NB4 (cell line): ENCODE measurements at places on chromosomes 12 and 14.

DNA sequence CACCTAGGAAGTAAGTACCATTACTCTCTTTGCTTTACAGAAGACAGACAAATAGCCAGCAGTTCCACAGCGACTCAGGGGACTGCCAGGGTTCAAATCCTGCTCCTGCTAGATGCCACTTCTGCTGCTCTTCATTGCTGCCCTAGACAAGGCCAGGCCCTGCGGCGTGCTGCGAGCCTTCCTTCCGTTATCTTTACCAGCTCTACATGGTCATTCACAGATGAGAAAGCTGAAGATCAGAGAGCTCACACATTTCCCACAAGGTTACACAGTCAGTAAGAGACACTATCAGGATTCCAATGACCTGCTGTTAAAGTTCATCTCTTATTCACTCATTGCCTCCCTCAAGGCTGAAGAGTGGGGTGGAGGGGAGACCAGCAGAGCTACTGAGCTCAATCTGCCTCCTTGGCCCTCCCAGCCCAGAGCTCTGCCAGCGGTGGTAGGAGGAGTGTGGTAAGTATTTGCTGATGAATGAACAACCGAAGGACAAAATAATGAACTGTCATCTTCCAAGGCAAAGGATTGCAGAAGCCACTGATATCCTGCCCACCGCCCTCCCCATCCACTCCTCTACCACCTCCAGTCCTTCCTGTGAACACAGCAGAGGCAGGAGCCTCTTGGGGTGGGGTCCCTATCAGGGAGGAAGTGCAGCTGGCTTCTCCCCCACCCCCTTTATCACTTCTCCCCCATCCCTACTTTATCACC is 14.6 kb upstream of the HDAC7 start:
- no peak for DNase-seq

DNA sequence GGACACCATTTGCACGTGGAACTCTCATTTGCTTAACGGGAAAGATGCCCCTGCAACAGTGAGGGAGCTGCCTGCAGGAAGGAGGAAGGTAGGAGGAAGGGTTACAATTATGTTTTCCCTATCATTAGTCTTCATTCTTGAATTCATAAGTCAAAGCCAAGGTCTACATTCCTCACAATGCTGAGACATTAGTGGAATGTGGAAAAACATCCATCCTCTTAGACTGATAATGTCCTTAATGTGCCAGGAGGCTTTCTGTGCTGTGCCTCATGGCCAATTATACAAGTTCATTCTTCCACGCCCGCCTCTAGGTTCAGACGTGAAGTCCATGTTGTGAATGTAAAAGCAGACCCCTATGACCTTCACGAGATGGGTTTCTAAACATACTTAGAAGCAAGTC is 1212.4 kb upstream of the TMEM132C start:
- no peak for DNase-seq

GRCh38 chr12:52876372-52876771 is 27.6 kb upstream of the KRT78 start:
- DNase-seq = no peak

DNA sequence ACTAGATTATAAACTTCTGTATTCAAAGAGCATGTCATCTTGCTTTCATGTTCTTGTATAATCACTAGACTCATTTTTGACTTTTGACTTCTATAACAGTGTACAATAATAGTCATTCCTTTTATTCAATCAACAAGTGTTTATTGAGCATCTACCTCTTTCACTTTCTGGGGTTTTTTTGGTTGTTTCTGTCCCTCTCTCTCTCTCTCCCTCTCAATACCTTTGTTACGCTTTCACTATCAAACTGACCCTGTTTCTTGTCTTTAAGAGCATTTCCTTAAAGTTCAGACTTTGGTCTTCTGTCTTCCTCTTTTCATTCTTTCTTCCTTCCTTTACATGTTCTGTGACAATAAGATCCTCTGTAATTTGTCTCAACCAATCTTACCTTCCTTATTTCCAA is 49.5 kb downstream of the GPR137C start:
- DNase-seq = no peak

DNA sequence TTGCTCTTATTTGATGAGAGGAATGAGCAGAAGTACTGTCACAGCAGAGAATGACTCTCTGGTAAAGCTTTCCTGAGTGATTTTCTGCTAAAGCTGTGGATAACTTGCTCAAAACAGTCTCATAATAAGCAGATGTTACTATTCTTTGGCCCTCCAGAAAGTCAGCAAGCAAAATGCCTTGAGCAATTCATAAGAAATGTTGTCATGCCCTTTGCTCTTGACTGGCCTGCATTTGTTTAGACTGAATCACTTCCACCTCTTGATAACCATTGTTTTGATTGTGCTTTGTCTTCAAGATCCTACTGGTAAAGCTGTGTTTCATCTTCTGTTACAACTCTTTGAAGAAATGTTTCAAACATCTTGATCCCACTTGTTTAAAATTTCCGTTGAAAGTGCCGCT is 457.9 kb upstream of the FOXG1 start:
- no peak for DNase-seq
